ENCODE measurements at places on chromosomes 2 and 18.

- DNase-seq = no peak
These were observed 19.6 kb upstream of the CXCR1 start for GRCh38 chr2:218186355-218186766.

GRCh38 chr18:57649556-57650500 is 28.2 kb upstream of the NARS1 start:
- DNase-seq = no peak

GRCh38 chr18:44801781-44802180 is 121.1 kb downstream of the SETBP1 start:
- no peak for DNase-seq

DNA sequence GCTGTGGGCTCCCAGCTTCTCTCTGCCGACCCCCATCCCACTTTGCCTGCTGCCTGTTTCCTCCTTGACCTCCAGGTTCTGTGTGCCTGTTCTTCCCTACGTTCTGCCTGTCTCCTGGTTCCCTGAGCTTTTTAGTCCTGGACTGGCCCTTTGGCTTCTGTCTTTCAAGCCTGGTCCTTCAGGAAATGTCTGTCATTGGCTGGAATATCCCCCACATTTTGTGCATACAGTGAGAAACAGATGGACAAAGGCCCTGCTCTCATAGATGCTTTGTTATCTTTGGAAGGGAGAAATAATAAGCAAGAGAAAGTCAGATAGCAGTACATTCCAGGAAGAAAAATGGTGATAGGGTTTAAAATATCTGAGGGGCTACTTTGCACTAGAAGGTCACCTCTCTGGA is 5.7 kb downstream of the MGAT5 start:
- DNase-seq = no peak

- no peak for DNase-seq
These were observed 113.3 kb upstream of the FAM117B start for GRCh38 chr2:202521470-202521869.

GRCh38 chr2:186590759-186591505 is 1.1 kb downstream of the ITGAV start:
- DNase-seq = no peak

- no peak for DNase-seq
These were observed 48.2 kb upstream of the SLC14A2 start for GRCh38 chr18:45567123-45567522.

DNA sequence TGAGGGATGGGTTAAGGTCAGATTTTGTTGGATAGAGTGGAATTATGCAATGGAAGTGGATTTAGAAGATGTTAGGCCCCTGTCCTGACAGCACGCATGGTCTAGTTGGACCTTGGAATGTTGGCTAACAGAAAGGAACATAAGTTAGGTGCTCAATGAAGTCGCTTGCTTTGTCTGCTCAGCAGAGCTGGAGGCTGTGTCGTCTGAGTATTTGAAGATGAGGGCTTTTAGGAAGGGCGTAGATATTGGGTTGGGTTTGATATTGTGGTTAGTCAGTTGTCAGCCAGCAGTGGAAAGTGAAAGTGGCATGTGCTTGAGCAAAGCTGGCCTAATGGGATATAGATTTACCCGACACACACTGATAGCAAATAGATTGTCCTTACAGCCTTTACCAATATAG is 239.3 kb downstream of the PRKCE start:
- no peak for DNase-seq
